ENCODE measurements at places on chromosomes 6 and 20.

- DNase-seq = no peak
Measured at GRCh38 chr20:36374995-36375394, 68.9 kb downstream of the DLGAP4 start.

DNA sequence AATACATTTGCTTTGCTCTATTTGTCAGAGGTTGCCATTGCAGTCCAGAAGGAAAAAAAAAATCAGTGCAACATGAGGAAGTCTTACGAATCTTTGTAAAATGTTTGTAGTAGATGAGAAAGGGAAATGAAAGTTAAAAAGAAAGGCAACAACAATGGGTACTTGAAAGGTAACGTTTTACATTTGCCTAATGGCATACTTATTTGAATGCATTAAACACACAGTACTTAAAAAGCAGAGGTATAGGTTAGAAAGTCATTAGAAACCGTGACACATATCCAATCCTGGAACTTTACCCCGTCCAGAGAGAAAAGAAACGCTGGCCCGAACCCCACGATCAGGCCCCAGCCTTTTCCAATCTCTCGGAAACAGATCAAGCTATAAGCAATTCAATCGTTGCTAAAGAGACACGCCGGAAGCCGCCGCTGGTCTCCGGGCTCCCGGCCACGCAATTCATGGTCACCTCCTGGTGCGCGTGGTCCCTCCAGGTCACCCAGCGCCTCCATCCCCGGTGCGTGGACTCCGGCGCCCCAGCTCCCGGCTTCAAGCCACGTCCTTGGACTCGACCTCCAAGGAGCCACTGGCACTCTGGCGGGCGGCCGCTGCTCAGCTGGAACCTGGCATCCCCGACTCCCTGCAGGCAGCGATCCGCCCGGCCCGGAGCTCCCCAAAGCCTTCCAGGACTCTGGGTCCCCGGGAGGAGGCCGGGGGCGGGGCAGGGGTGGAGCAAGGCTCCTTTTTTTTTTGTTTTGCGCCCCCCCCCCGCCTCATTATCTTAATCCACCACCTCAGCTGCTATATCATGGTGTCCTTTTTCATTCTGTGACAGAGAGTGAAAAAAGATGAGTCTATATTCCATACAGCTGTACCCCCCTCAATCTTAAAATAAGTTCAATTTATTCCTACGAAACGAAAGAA, at the start of gene SLC18B1:
Gene SLC18B1 (minus strand): TSS at position 687 of the 918 bp plus-strand sequence. CDS start 181 bp downstream, at position 506.
- peak; percentile 56 for DNase-seq

GRCh38 chr6:133644892-133645619, 243.9 kb upstream of the TCF21 start:
- DNase-seq = no peak

- no peak for DNase-seq
Measured at GRCh38 chr6:11093376-11093625, 333 bp upstream of the SMIM13 start.

DNA sequence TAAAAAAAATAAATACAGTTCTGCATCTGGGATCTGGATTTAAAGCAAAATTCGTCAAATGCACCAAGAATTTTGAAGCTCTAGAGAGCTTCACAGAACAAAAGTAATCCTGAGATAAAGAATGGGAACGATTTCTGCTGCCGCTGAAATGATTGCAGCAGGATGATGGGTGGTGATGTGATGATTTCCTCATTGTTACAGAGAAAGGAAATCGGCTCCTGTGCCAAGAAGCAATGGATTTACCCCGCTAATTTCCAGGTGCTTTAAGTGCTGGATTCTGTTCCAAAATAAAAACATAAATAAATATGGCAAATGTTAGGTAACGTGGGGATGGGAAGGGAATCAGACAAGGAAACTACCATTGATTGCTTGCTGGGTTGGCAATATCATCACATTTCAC, 1067.9 kb upstream of the MAP3K7 start:
- no peak for DNase-seq

DNA sequence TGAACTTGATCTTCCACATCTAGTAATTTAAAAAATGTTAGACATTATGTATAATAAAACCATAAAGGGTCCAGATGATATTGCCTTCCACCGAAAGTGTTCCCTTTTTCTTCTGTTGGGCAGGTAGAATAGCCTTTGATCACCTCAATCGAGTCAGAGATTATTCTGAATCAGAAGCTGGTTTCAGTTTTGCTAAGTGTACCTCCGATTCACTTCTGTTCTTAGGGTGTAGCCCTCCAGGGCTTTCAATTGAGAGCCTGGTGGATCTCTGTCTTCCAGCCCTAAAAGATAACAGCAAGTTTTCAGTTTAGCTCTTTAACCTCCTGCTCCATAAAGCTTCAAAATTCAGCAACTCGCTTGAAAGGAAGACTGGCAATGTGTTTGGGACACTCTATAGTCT, 21.1 kb upstream of the AIG1 start:
- no peak for DNase-seq

- DNase-seq = no peak
Measured at GRCh38 chr6:43204271-43205105, 22.5 kb downstream of the CUL9 start.

- DNase-seq = no peak
Measured at GRCh38 chr6:91694016-91694654, 1107.3 kb upstream of the MAP3K7 start.

GRCh38 chr20:33125983-33126382, 42.0 kb upstream of the BPIFA2 start:
- DNase-seq = no peak

GRCh38 chr6:20540683-20541082, 6.4 kb downstream of the CDKAL1 start:
- no peak for DNase-seq

GRCh38 chr6:3740551-3741476, 10.7 kb downstream of the PXDC1 start:
- no peak for DNase-seq

- DNase-seq = no peak
Measured at GRCh38 chr6:10384091-10384609, 30.7 kb downstream of the TFAP2A start.

DNA sequence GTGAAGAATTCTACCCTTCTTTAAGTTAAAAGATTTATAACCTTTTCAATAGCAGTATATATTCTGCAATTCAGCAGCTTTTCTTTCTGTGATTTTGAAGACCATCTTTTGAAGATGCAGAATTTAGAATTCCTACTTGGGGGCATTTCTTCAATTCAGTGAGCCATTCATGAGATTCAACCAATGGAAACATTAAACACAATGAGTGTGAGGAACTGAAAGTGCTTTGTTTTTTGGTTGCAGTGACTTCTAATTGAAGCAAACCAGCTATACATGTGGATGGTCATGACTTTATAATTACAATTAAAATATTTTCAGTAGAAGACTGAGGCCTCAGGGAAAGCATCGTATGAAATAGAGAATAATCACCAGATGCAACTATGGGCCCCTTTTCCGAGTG, 108.3 kb downstream of the CARMIL1 start:
- DNase-seq = no peak

- no peak for DNase-seq
Measured at GRCh38 chr20:56925831-56926170, 296.7 kb downstream of the TFAP2C start.

GRCh38 chr6:108948181-108948661, 100.0 kb downstream of the ARMC2 start:
- DNase-seq = no peak

GRCh38 chr20:1539816-1540419, 17.6 kb downstream of the SIRPD start:
- no peak for DNase-seq

- DNase-seq = peak; percentile 31
Measured at GRCh38 chr6:117483645-117484016, 1.2 kb downstream of the DCBLD1 start.

DNA sequence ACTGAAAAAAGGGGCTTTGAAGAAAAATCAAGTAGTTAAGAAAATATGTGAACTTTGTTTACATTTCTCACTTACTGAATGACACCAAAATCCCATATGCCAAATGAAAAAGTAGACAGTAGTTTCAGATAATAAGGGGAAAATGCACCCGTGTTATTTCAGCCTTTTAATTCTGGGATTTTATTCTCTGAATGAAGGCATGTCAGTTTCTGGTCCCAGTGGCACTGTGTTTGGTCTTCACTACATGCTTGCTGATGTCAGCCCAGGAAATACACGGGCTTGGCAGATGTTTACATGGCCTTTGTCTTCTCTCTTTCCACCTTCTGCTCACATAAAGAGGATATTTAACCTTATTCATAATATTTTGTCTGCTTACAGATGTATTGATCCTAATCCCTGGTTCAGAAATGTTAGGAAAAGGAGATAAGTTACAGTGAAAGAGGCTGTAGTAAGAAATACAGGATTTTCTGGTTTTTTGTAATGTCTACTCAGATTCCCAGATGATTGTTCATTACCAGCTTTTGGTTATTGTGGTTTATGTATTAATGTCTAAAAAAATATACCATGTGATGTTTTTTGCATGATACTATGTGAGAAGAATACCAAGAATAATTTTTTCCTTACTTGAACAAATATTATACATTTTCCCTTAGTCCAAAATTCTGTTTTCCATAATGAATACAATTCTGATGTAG, 27.7 kb downstream of the DSE start:
- DNase-seq = no peak

DNA sequence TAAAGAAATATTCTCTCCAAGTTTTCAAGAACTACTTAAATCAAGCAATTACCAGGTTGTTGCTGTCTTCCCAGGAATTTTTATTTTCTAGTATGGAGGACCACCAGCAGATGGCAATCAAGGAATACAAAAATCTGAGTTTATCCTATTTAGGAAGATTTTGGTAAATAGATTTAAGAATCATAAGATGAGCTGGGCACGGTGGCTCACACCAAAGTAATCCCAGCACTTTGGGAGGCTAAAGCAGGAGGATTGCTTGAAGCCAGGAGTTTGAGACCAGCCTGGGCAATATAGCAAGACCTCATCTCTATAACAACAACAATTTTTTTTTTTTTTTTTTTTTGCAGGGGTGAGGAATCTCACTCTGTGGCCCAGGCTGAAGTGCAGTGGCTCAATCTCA, 19.3 kb upstream of the SEC63 start:
- no peak for DNase-seq

DNA sequence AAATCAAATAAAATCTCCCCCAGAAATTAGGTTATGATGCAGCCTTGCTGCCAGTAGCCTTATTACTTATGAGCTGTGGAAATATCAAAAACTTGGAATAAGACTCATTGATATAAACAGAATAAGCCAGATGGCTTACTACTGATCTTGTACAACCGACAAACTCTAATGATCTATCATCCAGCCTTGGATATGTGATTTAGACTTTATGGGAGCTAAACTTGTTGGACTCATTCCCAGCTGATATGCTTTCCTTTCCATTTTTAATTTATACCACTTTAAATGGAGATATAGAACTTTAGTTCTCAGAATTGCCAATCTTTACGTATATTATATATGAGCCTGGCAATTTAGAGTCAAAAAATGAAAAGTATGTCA, 5.0 kb downstream of the UST start:
- no peak for DNase-seq

DNA sequence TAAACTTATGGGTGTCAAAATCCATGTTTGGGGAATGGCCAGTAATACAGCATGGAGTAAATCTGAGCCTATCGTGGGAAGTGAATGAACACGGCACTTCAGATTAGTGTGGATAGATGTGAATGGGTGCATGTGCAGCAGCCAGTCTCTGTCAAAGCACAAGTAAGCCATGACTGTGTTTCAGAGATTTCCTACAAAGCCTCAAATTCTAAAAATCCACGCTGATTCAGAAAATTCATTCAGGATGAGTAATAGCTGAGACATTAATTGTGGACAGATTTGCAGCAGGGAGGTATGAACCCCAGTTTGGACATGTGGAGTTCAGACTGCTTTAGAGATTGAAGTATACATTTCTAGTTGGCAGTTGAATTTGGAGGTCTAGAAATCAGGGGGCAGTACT, 115.1 kb downstream of the QKI start:
- DNase-seq = no peak

DNA sequence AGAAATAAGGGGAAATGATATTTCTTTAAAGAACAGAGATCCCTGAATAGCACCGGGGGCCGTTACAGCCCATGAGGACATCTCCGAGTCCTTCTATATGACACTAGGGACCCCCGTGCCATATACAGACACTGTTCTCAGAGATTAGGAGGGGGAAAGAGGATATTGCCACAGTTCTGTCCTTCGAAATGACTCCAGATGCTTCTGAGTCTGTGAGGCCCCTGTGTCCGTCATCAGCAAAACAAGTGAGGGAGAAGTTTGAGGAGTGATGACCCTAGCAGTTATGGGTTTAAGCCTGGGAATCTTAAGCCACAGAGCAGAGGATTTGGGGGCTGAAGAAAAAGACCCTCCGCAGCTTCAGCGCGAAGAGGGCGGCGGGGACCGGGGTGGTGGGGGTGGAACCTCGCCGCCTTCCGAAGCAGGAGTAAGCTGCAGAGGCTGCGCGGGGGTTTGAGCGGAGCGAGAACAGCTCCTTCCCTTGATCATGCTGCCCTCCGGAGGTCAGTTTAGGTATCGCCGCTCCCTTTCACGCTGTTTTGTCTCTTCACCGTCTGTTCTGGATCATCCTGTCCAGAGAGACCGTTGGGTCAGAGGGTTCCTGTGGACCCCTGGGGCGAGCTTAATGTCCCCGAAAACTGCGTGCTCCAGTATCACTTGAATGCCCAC, 23.6 kb downstream of the VPS52 start:
- peak; percentile 89 for DNase-seq

GRCh38 chr6:7868926-7869325, 41.7 kb downstream of the TXNDC5 start:
- DNase-seq = no peak

DNA sequence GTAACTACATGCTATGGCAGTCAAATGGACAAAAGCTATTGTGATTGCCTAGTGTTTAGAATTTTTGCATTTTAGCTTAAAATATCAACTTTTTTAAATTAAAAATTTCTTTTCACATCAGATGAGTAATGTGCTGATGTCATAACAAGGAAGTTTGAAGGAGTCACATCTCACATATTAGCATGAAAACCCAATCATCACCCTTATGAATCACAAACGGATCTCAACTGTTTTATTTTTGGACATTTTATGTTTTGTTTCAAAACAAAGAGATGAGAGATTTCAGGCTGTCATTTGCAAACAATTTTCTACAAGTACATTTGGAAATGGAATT, 53.6 kb upstream of the TRERF1 start:
- DNase-seq = no peak

- peak; percentile 24 for DNase-seq
Measured at GRCh38 chr6:113634352-113635163, 222.6 kb upstream of the MARCKS start.

DNA sequence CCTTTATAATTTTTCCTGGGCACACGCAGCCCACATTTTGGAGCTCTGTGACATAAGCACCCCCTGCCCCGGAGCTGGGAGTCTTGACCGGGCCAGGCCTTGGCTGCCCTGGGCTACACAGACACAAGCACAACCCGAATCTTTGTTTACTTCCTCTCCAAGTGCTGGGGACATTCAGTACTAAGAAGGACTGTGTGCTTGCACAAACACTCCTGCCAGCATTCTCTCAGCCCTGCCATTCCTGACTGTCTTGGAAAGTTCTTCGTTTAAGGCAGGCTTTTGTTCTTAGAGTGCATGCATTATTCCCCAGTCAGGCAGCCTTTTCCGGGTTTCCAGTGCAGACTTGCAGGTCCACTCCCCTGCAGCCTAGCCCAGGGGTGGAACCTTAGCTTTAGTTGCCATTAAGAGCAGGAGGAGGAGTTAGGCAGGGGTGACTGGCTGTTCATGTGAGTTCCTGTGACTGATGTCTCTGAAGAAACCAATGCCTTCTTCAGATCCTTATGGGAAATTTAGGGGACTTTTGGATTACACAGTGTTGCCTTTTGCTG, 28.6 kb downstream of the FOXO3 start:
- no peak for DNase-seq

Data from CD4-positive, alpha-beta T cell treated with Interferon alpha-2 for 1 hour (primary cell).